ENCODE measurements at places on chromosomes 12 and 14.

DNA sequence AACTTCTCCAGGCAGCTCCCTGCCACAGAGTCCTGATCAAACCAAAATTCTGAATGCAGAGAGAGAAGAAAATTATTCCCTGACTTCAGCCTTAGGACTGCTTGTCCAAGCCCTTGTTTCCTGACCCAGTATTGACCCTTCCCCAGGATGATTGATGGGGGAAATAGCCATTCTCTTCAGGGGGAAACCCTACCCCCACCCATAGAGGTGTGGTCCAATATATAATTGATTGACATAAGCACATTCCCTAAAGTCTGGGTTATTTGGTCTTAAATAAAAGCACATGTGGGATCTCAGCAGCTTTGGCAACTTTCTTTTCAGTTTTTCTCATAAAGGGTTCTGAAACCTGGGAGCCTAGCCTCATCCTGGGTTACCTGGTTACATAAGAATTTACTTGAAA is 201.2 kb upstream of the DDHD1 start:
- no peak for DNase-seq

DNA sequence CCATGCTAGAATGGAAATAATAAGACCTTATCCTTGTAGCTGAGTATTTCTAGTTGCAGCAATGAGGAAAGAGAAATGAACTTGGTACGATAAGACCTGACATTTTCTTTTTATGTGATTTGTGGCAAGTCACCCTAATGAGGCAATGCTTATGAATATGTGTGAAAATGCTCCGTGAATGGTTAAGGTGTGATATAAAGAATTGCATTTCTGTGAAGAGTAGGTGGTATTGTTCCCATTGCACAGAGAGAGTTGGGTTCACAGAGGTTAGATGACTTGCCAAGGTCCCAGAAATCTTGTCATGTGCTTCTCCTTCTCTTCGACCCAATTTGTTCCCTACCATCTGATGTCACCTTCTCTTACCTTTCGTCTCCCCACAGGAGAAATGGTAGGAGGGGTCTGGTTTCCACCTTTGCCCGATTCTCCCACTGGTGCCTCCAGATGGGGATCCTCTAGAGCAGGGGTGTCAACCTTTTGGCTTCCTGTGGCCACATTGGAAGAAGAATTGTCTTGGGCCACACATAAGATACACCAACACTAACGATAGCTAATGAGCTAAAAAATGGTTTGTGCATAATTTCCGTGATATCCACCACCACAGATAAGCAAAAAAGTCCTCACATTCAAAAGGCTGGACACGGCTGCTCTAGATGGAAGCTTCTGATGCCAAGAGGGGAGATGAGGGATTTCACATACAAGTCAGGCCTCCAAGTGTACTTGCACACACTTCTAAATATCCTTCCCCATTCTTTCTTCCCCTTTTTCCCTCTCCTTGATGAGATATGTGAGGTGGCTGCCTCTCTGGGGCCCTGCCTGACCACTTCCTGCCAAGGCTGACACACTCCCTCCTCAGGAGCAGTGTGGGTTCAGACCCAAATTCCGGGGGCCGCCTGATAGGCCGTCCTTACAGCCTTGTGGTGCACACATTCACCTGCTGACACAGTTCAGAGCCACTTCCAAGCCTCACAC is 96.1 kb downstream of the PLXNC1 start:
- DNase-seq: peak; percentile 69

GRCh38 chr14:104220215-104221070 is 82.1 kb downstream of the KIF26A start:
- DNase-seq: no peak

- DNase-seq: no peak
Measured at GRCh38 chr12:42946871-42947381, 357.4 kb upstream of the PRICKLE1 start.

DNA sequence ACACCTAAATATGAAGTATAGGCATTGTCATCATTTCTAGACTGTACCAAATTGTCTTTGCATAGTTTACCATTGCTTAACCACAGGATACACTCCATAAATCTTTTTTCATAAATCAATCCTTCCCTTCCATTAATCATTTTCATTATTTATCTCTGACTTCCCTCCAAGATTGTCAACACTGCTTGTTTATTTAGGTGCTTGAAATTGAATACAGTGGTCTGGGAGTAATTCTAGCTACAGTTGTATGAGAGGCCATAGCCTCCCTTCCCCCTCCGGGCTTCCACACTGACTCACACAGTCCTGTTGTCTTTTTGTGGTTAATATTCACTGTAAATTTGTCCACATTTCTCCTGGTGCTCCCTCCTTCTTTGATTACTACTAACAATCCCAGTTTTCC is 114.2 kb upstream of the ARID2 start:
- DNase-seq: no peak

DNA sequence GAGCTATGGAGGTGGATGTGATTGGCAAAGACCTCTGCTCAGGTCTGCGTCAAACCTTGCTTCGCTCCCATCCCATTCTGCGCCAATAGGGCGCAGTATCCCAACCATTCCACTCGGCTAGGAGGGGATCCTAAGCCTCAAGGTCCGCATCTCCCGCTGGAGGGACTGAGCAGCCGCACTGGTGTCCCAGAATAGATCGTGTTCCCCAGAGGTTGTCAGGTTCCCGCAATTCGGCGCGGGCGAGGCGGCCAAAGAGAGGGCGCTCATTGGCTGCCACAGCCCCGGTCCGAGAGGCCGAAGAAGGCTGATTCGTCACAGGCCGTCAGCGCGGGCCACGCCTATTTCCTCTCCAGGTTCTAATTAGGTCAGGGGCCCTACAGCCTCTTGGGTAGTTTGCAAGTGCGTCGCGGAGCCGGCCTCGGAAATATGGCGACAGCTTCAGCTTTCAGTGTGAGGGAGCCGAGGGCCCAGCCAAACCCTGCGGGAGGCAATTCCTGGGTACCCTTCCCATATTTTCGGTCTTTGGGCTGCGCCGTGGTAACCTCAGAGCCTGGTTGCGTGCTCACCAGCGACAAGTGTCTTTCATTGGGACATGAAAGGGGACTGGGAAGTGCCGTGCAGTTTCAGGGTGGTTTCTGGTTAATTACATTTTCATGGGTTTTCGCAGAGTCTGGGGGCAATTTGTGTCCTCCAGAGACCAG is 5.0 kb downstream of the OR10AD1 start:
- DNase-seq: peak; percentile 95

DNA sequence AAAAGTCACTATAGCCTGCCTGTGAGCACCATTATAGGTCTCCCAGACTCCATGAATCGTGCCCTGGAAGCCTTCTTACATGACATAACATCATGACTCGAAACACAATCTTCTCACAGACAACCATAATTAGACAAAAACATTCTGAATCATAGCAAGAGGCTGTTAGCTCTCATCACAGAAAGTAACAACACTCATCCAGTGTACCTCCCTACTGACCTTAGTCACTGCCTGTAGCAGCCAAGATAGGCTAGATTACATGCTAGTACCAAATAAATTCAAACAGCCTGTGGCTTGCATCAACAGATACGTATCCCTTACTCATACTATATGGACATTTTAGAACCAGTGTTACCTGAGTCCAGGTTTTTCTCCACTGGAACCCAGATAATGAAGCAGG is 663.8 kb upstream of the FOXG1 start:
- DNase-seq: no peak

GRCh38 chr14:71319666-71320065 is 412.4 kb downstream of the PCNX1 start:
- DNase-seq: no peak

GRCh38 chr12:97643924-97644323 is 181.3 kb downstream of the RMST start:
- no peak for DNase-seq

DNA sequence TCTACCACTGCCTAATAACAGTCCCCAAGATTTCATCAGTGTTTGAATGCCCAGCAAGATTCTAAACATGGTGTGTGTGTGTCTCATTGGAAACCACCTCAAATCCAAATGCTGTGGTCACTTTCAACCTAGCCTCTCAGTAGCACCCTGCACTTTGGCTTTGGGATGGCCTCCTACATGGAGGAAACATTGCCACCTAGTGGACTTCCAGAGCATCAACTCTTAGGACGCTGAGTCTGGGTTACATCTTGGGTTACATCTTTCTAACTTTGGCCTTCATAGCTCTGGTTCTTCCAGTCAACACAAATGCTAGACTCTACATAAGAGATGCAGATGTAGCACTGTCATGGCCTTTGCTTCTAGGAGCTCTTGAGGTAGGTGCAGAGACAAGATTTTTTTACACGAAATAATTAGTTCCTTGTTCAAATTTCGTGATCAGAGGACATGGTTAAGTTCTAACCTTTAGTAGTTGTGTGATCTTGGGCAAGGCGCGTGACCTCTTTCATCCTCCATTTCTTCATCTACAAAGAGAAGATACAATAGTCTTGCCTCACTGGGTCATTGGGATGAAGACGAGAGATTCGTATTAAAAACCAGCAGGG is 113.5 kb upstream of the VASH1 start:
- peak; percentile 15 for DNase-seq

- DNase-seq: no peak
Measured at GRCh38 chr14:30153717-30154116, 226.1 kb upstream of the PRKD1 start.

DNA sequence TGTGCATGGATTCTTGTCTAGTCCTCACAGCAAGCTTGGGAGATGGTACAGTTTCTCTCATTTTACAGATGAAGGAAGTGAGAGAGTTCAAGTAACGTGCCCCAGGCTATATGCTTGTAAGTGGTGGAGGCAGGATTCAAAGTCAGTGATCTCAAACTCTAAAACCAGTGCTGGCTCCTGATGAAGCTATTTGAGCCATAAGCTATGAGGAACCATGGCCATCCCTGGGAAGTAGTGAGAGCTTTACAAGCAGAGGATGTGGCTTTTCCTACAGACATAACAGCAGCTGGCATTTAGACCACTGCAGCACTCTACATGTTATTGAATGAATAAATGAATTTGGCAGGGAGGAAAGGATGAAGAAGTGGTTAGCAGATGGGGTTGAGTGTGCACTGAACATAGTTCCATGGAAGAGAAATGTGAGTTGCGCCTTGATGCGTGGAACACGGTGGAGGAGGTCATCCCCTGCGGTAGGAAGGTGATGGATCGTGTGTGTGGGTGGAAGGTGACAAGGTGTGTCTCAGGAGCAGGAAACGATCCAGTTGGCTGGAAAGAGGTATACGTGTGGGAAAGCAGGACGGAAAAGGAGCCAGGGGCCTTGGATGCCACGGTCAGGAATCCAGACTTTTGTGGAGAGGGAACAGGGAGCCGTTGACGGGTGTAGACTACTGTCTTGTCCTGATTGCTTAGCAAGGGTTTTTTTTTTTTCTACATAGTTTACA is 65.2 kb downstream of the RFX4 start:
- no peak for DNase-seq

GRCh38 chr14:83342590-83342989 is 1808.9 kb upstream of the SEL1L start:
- DNase-seq: no peak

- DNase-seq: no peak
Measured at GRCh38 chr14:71529848-71530247, 402.4 kb upstream of the RGS6 start.

GRCh38 chr12:7162691-7163114 is 26.8 kb upstream of the PEX5 start:
- peak; percentile 22 for DNase-seq

GRCh38 chr14:88599761-88600439 is 37.1 kb downstream of the ZC3H14 start:
- DNase-seq: no peak

GRCh38 chr14:80718940-80719339 is 222.6 kb downstream of the CEP128 start:
- no peak for DNase-seq

DNA sequence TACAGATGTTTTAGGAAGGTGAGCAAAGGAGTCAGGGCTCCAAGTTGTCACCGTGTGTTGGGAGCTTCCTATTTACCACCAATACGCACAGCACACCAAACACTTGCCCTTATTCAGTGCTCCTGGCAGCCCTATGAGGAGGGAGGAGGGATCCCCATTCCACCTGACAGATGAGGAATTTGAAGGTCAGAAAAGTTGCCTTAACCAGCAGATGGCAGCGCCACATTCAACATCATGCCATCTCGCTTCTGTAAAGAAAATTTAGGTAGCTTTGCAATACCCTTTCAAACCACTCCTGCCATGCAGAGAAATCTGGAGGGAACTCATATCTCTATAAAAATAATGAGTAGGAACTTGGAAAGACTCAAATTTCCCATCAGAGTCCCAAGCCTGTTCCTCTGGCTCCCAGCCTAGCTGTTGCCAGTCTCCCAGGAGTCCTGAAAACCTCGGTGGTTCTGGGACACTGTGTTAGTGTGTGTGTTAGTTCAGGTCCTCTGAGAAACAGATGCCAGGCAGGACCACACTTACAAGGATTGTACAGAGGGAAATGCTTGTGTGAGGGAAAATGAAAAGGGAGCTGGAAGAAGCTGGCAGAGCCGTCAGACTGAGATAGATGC is 410.5 kb downstream of the MED13L start:
- no peak for DNase-seq

DNA sequence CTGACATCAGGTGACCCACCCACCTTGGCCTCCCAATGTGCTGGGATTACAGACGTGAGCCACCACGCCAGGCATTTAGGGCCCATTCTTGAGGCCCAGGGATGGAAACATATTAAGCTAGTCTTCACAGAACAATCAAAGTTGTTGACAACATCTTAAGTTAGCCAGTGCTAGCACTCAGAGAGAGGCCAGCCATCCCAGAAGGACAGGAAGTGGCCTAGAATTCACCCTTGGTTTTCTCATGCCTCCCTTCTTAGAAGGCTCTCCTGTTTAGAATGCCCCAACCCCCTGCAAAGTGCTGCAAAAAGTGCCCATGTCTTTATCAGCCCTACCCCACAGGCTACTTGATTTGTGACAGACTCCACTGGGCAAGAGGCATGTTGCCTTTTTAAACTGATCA is 12.1 kb upstream of the OR6J1 start:
- no peak for DNase-seq

GRCh38 chr12:27667540-27667939 is 28.7 kb upstream of the REP15 start:
- DNase-seq: no peak

DNA sequence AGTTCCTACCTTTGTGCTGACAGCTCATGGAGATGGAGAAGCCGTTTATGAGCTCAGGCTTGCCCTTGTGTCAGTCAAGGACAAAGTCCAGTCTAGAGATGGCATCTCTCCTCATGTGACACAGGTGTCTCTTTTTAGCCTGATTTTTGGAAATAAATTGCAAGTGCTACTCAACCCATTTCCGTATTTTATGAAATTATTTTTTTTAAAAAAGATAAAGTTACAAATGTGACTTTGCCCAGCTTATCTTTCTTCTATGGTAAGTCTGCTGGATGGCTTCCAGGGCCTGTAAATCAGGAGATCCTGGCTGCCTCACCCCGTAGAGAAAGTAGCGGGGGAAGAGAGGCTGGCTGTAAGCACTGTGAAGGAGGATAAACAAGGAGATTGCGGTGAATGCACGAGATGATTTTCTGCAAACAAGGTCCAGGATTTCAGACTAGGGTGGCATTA is 169.7 kb downstream of the MYRFL start:
- DNase-seq: no peak

GRCh38 chr14:37083599-37083998 is 88.8 kb downstream of the SLC25A21 start:
- DNase-seq: no peak

DNA sequence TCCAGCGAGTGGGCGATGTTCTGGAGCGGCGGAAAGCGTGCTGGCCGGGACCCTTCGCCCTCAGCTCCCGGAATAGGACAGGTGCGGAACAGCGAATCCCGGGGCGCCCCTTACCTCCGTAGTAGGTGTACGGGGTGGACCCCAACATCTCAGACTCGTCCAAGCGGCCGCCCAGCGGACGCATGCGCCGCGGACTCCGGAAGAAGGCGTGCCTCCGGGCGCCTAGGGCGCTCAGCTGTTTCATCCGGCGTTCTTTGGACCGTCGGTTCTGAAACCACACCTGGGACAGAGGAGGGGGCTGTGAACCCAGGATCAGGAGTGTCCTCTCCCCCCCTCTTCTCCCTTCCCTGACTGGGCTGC is 4.5 kb downstream of the LHX5 start:
- no peak for DNase-seq
